ENCODE measurements at places on chromosomes 5 and 9. TPM values are rescaled to one million over a fixed set of nuclear protein-coding genes. Genes with fewer than 3 reads are reported as not detected.

ANKRD18A gene
- total RNA-seq: 3.9 TPM

GARIN3 gene
- total RNA-seq: 0.30 TPM

ADCY2 gene
- not detected for total RNA-seq

BTNL8 gene
- 0.18 TPM for total RNA-seq

DMRT2 gene
- 1.2 TPM for total RNA-seq

SLC4A9 gene
- not detected for total RNA-seq

NUTM2G gene
- not detected for total RNA-seq
